NCI-H460 (cell line): ENCODE measurements at places on chromosomes 13 and 19. TPM values are rescaled to one million over a fixed set of nuclear protein-coding genes. Genes with fewer than 3 reads are reported as not detected.

DNA sequence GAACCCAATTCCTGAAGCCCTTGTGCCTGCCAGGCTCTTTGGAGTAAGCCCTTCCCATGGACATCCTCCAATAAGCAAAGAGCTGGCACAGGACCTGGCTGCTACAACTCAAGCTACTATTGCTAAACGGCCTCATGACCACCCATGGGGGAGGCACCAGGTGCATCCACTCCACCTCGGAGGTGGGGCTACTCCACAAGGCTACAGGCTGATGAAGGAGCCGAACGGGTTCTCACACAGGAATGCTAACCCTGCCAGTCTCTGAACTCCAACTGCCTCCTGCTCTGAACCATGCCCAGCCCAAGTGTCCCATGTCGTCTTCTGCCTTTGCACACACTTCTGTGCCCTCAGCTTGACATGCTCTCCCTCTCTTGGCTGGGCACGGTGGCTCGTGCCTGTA, 10.0 kb downstream of the SYMPK start:
- DNase-seq = no peak

DNA sequence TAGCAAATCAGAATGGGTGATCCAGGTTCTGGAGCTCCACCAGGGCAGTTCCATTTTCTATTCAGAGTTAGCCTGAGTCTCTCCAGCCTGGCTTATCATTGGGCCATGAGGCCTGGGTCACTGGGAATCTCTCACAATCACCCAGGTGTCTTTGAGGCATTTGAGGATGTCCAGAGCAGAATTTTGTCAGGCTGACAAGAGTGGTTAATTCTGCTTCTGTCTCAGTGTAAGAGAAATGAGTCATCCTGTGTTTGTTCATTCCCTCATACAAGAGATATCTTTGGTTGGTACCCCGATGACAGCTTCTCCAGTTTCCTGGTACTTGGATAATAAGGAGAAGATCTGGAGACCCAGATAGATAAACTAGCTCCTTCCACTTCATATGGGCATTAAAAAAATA, 10.4 kb downstream of the ZNF93 start:
- DNase-seq = no peak

- no peak for DNase-seq
Measured at GRCh38 chr13:25118378-25118905, 22.5 kb downstream of the PABPC3 start.

DNA sequence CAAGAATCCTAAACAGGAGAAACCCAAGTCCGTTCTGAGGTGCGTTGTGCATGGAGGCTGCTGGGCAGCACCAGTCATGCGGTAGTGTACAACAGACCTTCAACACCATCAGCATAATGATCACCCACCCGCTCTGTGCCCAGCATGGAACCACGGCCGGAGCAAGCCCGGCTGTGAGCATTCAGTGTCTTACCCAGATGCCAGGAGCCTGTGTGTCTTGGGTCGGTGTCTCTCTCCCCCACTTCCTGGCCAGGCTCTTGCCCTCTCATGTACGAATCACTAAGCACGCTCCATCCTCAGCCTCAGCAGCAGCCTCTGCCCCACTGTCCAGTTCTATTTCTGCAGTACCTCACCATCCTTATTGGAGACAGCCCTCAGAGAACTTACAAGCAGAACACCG, 231.6 kb upstream of the IRS2 start:
- DNase-seq = no peak

DNA sequence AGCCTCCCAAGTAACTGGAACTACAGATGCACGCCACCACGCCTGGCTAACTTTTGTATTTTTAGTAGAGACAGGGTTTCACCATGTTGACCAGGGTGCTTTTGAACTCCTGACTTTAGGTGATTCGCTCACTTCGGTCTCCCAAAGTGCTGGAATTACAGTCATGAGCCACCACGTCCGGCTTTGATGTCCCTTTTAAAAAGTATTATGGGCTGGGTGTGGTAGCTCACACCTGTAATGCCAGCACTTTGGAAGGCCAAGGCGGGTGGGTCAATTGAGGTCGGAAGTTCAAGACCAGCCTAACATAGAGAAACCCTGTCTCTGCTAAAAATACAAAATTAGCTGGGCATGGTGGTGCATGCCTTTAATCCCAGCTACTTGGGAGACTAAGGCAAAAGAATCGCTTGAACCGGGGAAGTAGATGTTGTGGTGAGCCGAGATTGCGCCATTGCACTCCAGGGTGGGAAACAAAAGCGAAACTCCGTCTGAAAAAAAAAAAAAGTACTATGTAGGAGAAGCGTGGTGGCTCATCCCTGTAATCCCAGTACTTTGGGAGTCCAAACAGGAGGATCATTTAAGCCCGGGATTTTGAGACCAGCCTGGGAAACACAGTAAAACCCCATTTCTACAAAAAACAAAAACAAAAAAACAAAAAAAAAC, 22.8 kb upstream of the ERVV-1 start:
- no peak for DNase-seq

DNA sequence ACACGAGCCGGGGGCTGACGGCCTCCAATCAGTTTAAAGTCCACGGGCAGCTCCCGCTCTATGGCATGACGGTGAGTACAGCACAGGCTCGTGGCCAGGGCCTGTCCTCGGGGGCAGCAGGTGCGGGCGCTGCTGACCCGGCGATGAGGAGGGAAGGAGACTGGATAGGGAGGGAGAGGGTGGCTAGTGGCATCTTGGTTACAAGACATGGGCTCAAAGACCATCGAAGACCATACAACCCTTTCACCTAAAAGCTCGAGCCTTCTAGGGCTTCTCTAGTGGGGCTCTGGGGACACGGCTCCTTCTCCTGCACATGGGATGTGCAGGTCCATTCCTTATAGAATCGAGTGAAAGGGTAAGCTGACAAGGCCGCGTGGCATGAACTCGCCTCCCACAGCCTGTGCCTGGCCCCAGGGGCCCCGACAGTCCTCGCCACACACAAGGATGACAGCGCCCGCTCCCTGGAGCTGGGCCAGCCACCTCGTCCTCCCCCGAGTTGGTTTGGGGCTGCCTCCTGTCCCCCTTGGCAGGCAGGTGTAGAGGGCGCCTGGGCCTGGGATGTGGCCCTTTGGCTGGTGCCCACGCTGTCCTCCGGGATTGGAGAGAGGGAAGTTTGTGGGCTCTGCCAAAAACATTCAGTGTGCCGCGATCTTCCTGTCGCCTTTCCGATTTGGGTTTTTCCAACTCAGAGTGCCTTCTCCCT, 137.6 kb downstream of the STK24 start:
- no peak for DNase-seq

- DNase-seq = peak; percentile 8
Measured at GRCh38 chr13:26377038-26377437, 123.1 kb downstream of the CDK8 start.

Gene RNF225
- total RNA-seq = 0.26 TPM in 1 of 2 replicates, not detected in the other

- no peak for DNase-seq
Measured at GRCh38 chr19:1009041-1009980, 9.1 kb downstream of the GRIN3B start.
